ENCODE measurements at places on chromosomes 3 and 15.

GRCh38 chr15:67707520-67708283, 117.6 kb upstream of the SKOR1 start:
- DNase-seq = no peak

GRCh38 chr3:122975163-122975923, 52.2 kb downstream of the SEMA5B start:
- no peak for DNase-seq

GRCh38 chr15:29268706-29269484, 727 bp downstream of the NSMCE3 start:
- DNase-seq = peak; percentile 28

DNA sequence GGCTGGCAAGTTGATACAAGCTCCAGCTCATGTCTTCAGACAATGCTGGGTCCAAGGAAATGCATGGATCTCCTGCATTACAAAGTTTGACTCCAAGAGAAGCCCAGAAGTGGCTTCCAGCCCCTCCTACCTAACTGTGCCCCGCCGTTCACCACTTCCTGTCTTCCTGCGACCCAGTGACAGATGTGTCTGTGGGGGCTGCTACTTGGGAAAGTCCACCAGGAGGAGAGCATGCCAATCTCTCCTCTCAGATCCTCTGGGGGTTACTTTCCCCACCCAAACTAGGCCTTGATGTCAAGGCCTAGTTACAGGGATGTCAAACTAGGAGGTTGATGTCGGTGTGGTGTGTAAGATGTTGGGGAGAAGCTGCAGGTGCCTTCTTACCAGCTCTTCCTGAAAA, 133.6 kb upstream of the RASGRP1 start:
- no peak for DNase-seq

GRCh38 chr15:46312133-46312740, 677.4 kb downstream of the SQOR start:
- peak; percentile 41 for DNase-seq

- no peak for DNase-seq
Observed at GRCh38 chr3:45868650-45869049, 17.7 kb upstream of the CCR9 start.

DNA sequence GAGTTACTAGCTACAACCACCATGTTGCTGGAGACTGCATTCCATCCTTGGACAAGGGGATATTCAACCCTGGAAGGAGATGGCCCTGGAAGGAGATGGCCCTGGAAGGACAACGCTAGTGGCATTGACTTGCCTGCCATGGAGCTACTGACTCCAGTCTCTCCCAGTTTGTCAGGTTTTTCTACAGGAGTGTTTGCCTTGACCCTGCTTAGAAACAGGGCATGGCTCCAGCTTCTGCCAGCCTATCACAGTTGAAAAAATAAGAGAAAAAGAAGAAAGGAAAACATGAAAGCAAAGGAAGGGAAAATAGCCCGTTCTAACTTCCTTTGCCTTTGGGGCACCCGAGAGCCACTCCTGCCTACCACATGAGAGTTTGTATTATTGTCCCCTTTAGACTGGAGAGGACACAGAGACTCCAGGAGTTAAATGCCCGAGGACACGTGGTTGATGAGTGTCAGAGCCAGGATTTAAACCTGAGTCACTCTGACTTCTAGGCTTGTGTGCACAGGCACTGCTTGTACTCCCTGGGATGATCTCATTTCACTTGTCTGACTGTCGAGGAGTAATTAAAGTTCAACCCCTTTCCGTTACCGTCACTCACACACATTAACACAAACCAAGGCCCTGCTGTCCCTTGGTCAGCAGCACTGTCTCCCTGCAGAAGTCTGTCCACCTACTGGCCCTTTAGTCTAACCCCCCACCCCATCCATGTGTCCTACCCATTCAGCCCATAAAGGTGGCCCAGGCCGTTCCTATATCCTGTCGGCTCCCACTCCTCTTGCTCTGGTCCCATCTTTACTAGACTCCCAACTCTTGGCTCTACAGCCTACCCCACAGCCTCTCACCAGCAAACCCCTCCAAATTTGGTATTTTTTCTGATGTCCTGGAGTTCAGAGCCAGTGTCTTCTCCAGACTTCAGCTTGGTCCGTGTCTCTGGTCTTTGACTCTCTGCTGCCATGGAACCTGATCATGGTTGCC, 46.1 kb downstream of the C2CD4A start:
- DNase-seq = no peak

All from stimulated activated CD4-positive, alpha-beta T cell treated with anti-CD3 and anti-CD28 coated beads, Interleukin-12 subunit alpha, Interleukin-12 subunit beta, amount 100 ng/mL, for 24 hours (primary cell).